ENCODE measurements at places on chromosomes 16 and 17.

DNA sequence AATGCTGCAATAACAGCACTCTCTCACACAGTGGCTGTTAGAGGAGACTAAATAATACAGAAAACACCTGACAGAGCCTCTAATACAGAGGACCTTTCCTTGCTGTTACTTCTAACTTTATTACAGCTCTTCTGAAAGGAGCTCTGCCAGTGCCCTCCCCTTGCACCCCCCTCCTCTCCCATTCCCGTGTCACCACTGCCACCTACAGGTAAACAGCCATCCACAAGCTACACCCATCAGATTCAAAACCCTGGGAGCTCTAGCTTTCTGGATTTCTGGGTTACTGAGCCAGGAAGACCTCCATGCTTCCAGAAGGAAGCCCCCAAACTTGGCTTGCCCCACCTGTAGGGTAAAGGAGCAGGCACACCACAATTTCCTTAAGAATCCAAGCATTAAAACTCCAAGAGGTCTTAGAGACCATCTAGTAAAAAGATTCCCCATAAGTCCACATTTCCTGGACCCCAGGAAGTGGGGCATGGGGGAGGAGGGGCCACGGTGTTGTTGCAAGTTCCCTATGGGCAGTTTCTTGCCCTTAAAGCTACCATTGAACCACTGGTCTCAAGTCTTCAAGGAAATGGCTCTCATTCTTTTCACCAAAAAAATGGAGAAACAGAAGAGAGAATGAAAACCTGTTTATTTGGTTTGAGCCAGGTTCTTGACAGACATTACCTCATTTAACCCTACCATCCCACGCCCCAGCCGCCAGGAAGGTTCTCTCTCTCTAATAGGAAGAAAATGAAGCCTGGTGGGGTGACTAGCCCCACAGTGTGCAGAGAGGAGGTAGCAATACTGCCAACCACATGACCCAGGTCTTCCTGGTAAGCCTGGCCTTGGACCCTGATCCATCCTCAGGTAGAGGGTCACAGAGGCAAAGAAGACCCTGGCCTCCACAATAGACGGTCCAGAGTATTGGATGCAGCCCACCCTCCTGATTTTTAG lies 52.8 kb downstream of the TOM1L2 start:
- peak; percentile 73 for DNase-seq

DNA sequence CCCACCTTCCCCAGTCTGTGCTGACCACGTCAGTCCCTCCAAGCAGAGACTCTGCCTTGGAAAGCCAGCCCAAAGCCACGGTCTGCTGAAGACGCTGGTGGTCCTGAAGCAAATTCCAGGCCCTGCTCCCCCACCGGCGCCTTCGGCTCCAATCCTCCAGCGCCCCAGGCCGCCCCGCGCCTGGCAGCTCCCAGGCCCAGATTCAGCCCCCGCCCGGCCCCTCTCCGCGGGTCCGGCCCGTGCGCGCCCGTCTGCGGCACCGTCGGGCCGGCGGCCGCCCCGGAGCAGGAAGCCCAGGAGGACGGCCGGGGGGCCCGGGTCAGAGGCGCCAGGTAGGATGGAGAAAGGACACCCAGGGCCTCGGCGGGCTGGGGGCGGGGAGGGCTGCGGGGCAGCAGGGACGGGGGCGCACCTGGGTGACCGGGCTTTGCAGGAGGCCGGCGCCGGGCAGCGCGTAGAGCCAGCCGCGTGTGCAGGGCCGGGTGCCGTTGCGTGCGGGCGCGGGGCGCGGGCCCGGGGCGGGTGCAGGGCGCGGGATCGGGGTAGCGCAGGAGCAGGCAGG lies 594 bp upstream of the SLC22A31 start:
- no peak for DNase-seq

DNA sequence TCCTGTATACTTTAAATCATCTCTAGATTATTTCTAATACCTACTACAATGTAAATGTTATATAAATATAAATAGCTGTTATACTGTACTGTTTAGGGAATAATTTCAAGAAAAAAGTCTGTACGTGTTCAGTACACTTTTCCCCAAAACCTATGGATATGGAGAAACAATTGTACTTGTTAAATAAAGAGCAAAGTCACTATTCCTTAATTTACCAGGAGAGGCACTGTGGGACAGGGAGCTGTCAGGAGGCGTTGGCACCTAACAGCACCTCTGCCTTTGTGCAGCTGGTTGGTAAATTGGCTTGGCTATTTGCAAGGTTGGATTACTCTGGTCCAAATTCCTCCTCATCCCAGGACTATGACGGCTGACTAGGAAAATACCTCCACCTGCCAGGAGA lies 28.0 kb downstream of the CRHR1 start:
- no peak for DNase-seq

GRCh38 chr16:27264151-27264550 lies 4.4 kb downstream of the NSMCE1 start:
- no peak for DNase-seq

DNA sequence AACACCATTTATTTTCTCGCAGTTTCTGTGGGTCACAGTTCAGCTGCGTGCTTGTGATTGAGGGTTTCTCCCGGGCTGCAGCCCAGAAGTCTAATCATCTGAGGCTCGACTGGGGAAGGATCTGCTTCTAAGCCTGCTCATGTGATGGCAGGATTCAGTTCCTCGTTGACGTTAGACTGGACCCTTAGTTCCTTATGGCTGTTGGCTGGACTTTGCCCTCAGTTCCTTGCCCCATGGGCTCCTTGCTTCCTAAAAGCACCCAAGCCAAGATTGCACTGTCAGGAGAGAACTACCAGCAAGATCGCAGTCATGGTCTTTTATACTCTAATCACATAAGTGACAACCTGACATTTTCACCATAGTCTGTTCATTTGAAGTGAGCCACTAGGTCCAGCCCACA lies 250.0 kb downstream of the PRKCA start:
- no peak for DNase-seq

GRCh38 chr17:29250666-29251065 lies 4.0 kb downstream of the CRYBA1 start:
- DNase-seq = no peak

- no peak for DNase-seq
Measured at GRCh38 chr17:45149669-45150664, 1.7 kb downstream of the HEXIM1 start.

DNA sequence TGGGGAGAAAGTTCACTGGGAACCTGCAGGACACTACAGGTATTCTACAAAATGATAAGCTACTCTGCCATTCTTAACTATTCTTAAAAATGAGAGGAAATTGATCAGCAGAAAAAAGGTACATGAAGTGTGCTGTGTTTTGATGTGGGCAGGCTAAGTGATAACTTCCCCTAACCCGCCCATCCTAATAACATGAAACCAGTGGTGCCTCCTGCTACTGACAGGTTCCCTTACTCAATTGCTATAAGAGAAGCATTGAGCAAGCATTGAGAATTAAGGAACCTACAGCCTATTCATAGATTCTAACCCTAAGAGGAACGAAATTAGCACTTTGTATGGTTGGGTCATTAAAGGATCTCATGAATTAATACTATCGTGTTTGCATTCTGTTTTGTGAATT lies 18.9 kb downstream of the XYLT1 start:
- no peak for DNase-seq

DNA sequence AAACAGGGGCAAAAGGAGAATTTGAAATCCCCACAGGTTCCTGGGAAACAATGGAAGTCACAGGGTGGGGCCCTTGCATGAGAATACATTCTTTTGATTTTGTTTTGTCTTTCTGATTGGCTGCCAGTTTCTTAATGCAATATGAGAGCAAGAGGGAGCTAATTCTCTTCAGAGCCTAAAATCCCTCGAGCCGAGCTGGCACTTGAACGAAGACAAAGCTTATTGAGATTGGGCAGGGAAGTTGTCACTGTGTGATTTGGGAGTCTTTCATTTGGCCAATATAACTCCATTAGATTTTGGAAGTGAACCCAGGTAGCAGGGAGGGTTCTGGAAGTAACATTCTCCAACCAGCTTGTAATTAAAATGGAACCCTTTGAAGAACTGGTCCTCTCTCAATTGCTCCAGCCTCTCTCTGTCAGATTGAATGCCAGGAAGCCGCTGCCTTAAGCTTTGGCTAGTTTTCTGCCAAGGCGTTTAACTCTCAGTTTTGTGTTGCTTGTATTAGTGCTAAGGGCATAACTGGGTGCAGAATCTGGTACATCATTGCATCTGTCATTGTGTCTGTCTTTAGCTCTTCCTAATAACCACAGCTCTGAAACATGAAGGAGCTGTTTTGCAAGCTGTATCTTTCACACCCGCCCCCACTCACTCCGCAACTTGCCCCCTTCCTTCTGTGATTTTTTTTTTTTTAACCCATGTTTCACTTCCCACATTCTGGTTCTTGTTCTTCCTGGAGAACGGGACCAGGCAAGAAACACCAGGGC lies 272.0 kb downstream of the MAF start:
- no peak for DNase-seq

DNA sequence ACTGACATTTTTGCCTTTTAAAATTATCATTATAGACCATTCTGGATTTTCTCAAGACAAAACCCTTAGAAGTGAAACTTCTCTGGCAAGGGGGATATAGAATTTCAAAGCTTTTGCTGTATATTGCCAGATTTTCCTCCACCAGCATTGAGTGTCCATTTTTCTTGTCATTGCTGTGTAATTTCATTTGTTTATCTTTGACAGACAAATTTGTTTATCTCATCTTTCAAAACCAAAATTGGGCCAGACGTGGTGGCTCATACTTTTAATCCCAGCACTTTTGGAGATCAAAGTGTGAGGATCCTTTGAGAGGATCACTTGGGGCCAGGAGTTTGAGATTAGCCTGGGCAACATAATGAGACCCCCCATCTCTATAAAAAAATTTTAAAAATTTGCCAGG lies 16.0 kb upstream of the ARL2BP start:
- DNase-seq = no peak

GRCh38 chr17:80930335-80931279 lies 61.0 kb upstream of the CHMP6 start:
- no peak for DNase-seq

- no peak for DNase-seq
Measured at GRCh38 chr16:83842756-83843507, 35.2 kb downstream of the HSBP1 start.

DNA sequence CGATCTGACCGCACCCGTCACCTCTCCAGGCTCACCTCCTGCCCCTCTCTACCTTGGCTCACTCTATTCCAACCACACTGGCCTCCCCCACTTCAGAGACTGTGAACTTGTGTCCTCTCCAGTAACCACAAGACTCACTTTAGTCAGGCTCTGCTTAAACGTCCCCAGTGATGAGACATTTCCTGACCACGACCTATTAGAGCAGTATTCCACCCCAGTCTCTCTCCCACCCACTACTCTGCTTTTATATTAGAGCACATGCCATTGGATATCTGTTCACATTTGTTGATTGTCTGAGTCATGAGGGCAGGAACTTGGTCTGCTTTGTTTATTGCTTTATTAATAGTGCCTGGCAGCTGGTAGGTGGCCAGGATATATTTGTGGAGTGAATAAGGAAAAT lies 20.1 kb downstream of the COX11 start:
- DNase-seq = no peak

DNA sequence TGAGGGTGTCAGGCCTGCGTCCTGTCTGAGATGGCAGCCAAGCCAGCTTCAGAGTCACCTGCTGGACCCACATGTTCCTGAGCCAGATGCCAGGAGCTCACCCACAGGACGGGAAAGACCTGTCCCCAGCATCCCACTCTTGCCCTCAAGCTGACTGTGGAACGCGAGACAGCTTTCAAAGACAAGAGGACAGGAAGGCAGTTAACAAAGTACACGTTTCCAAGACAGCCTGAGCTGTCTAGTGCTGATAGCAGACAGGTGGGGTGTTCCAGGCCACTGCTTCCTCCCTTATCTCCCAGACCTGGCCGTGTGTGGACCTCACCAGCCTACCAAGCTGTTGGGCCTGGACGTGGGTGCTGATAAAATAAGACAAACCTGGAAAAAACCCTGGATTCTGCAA lies 13.2 kb downstream of the CMTM3 start:
- DNase-seq = no peak

- no peak for DNase-seq
Measured at GRCh38 chr16:11843206-11843605, 8.1 kb downstream of the RSL1D1 start.

DNA sequence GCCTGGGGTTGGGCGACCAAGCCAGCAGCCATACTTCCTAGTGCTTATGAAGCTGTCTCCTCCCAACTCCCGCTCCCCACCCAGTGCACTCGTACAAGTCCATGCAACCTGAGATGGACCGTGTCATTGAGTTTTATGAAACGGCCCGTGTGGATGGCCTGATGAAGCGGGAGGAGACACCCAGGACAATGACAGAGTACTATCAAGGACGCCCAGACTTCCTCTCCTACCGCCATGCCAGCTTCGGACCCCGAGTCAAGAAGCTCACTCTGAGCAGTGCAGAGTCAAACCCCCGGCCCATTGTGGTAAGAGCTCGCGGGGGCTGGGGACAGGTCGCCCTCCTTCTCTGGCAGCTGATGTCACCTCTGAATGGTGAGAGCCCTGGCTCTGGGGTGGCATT lies 11.0 kb upstream of the KATNB1 start:
- DNase-seq = no peak

DNA sequence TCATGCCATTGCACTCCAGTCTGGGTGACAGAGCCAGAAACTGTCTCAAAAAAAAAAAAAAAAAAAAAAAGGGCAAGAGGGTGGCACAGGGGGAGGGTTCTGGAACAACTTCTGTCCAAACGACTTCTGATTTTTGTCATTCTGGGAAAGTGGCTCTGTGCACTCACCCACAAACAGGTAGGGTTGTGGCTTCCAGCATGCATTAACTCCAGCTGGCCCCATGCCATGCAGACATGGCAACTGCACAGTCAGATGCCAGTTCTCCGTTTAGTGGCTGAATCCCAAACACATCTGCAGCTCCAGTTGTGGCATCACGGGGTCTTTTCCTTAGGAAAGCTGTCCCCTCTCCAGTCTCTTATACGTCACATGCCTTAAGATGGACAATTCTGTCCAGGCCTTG lies 30.3 kb downstream of the B4GALNT2 start:
- no peak for DNase-seq

DNA sequence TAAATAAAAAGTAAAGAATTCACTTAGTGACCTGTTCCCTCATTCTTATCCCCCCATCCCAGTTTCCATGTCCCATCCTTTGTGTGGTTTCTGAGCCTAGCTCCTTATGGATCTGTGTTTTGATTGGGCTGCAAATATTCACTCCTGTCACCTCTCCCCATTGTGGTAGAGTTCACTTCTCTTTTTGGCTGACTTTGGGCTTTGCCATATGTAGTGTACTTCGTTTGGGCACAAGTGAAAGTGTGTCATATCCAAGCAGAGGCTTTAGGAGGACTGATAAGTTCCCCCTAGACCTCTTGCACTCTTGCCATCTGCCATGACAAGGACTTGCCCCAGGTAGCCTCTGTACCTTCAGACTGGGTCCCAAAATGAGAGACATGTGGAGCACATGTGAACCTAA lies 13.0 kb upstream of the DHRS7B start:
- DNase-seq = no peak

Measured in GM19239 (cell line).